Immature natural killer cell (primary cell): ENCODE measurements at places on chromosomes 7 and 10.

DNA sequence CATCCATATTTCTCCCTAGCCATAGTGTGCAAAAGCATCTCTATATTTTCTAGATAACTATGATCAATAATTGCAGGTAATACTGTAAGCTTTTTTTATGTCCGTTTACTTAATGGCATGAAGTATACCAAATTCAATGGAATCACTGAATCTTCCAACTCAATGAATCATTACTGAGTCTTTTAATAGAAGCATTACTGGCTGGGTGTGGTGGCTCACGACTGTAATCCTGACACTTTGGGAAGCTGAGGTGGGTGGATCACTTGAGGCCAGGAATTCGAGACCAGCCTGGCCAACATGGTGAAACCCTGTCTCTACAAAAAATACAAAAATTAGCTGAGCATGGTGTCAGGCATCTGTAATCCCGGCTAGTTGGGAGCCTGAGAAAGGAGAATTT, 372.5 kb downstream of the BMPER start:
- DNase-seq: no peak

- DNase-seq: no peak
Measured at GRCh38 chr10:95742962-95743535, 12.9 kb upstream of the ENTPD1 start.

GRCh38 chr7:29248713-29249382, 54.3 kb downstream of the CHN2 start:
- no peak for DNase-seq

DNA sequence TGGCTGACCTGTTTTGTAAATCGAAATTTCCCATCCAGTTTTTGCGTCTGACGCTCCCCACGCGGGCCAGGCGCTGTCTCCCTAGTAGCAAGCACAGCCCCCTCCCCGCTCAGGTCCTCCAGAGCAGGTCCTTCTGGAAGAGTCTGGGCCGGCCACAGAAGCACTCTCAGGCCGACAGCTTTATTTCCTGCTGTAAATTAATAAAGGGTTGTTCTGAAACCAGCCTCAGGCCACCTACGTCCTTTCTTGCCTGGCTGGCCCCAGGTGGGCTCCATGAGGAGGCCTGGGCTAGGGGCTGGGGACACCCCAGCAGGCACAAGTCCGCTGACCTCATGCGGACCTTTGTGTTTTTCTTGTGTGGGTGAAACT, 35.2 kb downstream of the CAMK2B start:
- no peak for DNase-seq

DNA sequence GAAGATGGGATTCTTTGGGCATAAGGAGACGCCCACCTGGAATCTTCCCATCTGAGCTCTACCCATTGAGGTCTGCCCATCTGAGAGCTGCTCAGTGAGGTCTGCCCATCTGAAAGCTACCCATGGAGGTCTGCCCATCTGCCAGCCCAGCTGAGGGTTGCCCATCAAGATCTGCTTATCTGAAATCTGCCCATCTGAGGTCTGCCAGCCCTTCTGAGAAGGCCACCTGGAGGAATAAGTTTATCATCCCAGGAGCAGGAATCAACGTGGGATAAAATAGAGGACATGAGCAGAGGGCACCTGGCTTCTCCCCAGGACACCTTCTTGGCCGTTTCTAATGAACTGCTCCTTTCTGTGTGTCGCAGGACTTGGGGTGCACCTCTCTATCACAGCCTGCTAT, 35.3 kb upstream of the PDZD8 start:
- no peak for DNase-seq

DNA sequence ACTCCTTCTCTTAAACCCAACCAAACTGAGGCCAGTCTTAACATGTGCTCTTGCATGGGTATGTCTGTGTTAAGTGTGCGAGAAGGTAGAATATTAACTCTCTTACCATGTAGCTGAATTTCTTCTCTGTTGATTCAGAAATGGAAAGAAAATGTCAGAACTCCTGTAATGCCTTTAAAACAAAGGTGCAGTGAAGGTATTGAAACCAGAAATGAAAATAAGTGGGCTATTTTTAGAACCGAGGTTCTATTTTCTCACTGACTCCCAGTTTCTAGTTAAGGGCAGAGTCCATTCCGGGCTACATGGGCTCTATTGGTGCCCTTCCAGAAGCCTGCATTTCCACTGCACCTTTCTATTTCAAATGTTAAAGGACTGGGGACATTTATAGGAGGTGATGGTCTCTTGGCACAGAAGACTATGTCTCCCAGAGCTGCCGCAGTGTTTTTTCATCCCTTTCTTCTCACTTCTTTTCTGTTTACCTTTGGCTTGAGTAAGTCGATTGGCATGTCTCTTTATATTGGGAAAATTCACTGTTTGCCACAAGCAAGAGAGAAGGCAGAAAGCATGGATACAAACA, 174.9 kb downstream of the LRMDA start:
- no peak for DNase-seq

- no peak for DNase-seq
Measured at GRCh38 chr10:72171175-72171630, 44.6 kb upstream of the ANAPC16 start.

DNA sequence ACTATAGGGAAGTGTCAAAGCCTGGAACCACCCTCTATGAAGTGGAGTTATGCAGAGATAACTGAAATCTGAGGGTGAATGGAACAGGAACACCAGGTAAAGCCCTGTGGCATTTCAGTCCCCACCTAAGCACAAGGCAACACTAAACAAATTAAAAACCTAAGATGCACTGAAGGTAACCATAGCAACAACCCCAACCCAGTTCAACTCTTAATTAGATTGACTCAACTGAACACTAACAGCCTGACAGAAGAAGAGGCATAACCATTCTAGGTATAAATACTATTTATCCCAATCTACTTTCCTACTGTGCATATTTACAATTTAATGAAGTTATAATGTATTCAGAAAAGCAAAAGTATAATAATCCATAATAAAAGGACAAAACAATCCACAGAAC, 9.2 kb upstream of the GIMAP5 start:
- DNase-seq: no peak

DNA sequence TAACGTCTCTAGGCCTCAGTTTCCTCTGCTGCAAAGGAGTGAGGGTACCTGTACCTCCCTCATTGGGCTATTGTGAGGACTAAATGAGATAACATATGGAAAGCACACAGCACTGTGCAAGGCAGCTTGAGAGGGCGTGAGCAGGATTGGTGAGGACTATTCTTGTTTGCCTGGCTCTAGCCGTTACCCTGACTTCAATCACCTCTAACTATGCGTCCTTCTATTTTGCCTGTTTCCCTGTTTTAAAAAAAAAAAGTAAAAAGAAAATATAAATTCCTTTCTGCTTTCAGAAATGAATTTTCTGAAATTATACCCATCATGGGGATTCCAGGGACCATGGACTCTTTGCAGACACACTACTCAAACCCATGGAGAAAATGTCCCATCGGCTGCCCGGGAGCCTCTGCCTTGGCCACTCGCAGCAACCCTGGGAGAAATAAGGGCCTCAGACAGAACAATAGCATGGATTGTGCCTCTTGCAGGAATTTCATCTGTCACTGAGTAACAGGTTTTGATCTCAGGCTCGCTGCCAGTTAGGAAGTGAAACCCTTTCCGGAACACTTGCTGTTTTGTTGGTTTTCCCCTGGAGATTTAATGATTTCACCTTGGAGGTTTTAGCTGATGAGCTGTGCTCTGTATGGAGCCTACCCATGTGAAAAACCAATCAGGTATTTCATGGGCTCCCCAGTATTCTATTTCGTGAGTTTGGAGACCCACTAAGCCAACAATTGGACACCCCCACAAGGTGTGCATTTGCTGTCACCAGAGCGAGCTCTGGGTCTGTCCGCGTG, 55.6 kb downstream of the STEAP1B start:
- DNase-seq: no peak

DNA sequence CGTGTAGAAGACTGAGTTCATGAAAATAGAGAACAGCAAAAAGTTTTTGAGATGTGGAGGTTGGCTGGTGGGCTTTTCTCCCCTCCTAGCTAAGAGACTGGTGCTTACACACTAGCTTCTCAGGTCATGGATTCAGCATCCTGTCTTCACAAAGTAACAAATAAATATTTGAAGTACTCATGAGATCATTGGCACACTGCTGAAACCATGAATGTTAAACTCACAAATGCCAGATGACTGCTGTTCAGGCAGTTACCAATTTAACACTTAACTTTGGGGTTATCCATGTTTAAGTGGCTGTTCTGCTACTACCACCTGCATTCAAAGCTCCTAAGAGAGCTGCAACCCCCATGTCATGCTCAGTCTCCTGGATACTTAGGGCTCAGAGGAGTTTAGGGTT, 119.0 kb upstream of the BET1 start:
- DNase-seq: no peak

DNA sequence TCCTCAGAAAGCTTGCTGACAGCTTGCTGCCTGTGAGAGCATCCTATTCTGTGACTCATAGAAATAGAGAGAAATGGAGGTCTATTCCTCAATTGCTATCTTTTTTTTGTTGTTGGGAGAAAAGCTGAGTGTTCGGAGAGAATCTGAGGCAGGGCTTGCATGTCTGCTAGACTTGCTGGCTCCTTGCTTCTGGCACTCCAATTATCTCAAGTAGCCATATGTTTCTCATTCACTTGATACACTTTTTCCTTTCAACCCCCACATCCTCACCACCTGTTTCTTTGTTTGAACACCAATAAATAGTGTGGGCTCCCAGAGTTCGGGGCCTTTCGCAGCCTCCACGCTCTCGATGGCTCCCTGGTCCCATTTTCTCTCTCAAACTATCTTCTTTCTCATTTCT, 172.2 kb downstream of the SH2D4B start:
- DNase-seq: no peak

- no peak for DNase-seq
Measured at GRCh38 chr7:41777894-41778596, 75.2 kb upstream of the INHBA start.

- DNase-seq: no peak
Measured at GRCh38 chr7:74049997-74050798, 22.2 kb downstream of the ELN start.

DNA sequence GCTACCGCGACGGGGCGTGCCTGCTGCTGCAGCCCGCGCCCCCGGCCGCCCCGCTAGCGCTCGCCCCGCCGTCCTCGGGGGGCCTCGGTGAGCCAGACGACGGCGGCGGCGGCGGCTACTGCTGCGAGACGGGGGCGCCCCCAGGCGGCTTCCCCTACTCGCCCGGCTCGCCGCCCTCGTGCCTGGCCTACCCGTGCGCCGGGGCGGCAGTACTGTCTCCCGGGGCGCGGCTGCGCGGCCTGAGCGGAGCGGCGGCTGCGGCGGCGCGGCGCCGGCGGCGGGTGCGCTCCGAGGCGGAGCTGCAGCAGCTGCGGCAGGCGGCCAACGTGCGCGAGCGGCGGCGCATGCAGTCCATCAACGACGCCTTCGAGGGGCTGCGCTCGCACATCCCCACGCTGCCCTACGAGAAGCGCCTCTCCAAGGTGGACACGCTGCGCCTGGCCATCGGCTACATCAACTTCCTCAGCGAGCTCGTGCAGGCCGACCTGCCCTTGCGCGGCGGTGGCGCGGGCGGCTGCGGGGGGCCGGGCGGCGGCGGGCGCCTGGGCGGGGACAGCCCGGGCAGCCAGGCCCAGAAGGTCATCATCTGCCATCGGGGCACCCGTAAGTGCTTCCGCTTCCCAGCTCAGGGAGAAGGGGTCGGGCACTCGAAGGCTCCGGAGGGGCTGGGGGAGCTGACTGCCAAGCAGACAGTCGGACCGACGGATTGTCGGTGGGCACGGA, 761 bp downstream of the PTF1A start:
- DNase-seq: no peak
